Kidney (tissue), 22 donors: ENCODE measurements at places on chromosomes 7 and 10.
A peak's percentile ranks its signal among the peaks of the same experiment; 100 is the strongest.

DNA sequence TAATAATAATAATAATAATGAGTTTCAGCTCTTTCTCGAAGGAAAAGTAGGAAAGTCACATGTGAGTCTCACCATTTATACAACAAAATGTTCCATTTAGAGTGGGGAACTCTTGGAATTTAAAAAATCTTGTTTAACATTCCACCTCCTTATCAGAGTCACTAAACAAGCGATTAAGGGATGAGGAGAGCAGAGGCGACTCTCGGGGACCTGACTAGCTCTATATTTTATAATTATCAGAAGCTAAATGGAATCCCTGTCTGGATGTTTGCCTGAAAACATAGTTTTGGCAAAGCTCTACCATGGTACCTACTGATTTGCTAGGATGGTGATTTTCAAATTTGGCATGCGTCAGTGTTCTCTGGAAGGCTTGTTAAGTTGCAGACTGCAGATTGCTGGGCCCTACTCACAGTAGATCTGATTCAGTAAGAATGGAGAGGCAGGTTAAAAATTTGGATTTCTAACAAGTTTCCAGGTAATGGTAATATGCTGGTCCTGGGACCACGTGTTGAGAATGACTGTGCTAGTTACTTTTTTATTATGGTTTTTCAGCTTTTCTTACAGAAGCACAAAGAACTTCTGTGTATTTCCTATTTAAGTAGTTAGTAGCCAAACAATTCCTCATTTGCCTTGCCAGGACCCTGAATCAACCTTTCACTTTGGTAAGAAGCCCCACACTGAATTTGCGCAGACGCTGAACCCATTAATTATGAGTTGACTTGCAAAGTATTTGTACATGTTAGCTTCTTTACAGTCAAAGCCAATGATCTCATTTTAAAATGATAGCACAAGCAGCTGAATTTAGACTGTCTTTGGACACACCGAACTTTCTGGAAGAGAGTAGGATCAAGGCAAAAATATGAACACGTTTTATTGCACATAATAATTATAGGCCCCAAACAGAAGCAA, 39.5 kb downstream of the CPED1 start:
- peak; percentile 66 for DNase-seq

DNA sequence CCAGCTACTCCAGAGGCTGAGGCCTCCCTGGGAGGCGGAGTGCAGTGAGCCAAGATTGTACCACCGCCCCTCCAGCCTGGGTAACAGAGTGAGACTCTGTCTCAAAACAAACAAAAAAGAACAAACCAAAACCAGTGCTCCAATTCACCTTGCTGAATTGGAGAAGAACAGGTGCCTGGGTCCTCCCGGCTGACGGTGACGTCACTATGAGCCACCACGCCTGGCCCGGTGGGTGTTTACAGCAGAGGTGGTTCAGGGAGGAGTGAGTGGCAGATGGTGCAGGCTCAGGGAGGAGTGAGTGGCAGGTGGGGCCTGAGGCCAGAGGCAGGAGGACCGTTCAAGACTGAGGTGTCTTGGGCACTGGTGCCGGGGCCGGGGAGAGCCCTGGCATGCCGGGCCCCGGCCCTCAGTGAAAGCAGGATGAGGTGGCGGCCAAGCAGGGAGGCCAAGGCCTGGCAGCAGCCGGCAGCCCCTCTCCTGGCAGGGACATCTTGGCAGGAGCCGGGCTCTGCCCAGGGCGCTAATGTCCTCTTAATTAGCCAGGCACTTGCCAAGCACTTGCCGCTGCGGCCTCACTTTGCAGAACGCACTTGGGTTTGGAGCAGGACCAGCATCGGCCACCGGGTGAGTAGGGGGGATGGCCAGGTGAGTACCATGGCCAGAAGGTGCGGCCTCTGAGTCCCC, 162.8 kb upstream of the TNRC18 start:
- DNase-seq = no peak

DNA sequence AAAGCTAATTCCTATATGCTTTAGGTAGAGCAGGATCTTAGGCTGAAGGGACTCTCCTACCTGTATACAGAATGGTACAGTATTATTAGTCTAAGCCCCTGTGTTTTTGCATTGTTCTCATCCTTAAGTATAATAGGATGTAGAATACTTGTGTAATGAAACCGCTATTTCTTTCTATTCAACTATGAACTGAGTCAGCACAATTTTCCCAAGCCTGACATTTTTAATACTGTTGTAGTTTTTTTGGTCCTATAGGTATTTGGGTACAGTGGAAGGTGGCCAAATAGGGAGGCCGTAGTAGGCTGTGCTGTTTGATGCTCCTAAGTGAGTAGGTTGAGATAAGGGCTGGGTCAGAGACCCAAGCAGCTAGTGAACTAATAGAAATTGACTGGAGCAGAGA, 205.1 kb downstream of the MACC1 start:
- DNase-seq = no peak

DNA sequence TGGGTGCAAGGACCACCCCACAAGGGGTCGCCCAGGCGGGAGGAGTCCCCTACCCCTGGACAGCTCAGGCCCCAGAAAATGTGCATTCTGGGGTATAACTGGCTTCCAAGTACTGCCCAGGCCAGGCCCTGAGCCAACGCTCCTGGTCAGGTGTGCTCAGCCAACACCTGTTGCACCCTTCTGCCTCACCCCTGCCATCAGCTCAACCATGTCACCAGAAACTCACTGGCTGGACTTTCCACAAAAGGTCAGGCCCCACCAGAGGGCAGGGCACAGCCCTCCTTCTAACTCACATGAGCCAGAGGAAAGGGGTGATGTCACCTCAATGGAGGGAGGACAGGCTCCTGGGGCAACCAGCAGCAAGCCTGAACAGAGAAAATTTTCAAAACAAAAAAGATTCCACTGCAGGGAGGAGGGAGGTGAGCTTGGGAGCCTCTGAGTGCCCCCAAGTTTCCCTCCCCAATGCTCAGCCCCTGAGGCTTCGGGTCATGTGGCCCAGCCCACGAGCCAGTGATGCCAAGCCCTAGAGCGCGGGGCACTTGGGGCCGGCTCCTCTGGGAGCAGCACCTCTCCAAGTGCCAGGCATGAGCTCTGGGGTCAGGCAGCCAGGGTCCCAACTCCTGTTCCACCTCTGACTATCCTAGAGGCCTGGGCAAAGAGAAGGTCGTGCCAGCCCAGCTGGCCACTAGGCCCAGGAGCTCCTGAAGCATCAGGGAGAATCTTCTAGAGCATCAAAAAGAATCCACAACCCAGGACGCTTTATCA, 2.2 kb downstream of the OGDHL start:
- no peak for DNase-seq

- peak; percentile 78 for DNase-seq
Measured at GRCh38 chr10:34739915-34740314, 75.2 kb downstream of the PARD3 start.

DNA sequence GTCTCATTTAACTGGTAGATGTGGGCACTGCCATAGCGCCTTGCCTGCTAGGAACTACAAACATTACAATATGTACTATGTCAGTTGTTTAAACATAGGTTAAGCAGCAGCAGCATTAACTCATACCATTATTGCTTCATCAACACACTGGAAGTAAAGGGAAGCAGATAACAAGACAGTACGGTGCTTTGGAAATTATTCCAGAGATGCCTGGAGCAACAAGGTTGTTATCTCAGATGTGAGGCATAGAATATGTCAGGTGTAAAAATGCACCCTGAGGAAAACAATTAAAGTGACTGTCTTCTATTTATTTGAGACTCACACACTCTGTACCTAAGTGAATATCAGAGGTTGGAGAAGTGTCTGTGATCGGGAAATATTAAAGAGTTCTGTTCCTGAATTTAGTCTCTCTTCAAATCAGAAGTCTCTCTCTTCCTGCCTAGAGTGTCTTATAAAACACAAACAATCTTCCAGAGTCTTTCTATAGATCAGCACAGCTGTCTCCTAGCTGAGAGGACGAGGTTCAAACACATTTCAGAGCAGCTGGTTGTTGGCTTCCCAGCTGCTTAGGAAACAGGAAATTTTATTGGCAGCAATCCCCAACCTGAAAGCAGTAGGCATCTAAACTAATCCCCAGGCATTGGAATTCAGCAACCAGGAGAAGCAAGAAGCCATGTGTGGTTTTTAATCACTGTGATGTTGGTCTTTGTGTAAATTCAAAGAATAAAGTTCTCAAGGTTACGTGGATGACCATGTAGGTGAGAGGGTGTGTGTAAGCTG, 994.4 kb upstream of the LRRTM3 start:
- DNase-seq = no peak

- DNase-seq = no peak
Measured at GRCh38 chr7:138521837-138522461, 61.9 kb downstream of the TRIM24 start.

DNA sequence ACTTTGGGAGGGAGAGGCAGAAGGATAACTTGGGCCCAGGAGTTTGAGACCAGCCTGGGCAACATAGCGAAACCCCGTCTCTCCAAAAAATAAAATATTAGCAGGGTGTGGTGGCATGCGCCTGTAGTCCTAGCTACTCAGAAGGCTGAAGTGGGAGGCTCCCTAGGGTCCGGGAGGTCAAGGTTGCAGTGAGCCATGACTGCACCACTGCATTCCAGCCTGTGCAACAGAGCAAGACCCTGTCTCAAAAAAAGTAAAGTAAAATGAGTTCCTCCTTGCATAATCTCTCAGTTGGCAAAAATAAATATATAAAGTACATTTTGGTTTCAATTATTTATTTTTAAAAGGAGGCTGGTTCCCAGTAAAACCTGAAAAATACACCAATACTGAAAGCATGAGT, 11.8 kb downstream of the NANOS1 start:
- peak; percentile 63 for DNase-seq

- no peak for DNase-seq
Measured at GRCh38 chr7:129569811-129570215, 41.7 kb upstream of the NRF1 start.

- DNase-seq = no peak
Measured at GRCh38 chr10:125792342-125793300, 17.0 kb upstream of the MMP21 start.

DNA sequence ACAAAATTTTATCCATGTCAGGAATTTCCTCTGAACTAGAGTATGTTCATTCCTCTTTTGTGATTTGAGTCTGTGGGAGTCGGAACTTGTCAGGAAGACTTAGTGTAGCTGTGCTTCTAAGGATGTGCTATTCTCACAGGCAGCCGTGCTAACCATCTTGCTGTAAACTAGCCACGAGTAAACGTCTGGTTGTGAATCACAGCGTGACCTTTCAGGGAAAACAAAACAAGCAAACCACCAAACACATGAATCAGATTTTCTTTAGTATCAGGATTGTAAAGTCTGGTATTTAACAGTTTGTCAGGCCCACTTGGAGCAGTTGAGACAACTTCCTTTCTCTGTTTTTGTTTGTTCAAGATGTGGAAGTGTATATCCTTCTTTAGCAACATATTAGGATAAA, 32.0 kb downstream of the AUTS2 start:
- DNase-seq = peak; percentile 73

DNA sequence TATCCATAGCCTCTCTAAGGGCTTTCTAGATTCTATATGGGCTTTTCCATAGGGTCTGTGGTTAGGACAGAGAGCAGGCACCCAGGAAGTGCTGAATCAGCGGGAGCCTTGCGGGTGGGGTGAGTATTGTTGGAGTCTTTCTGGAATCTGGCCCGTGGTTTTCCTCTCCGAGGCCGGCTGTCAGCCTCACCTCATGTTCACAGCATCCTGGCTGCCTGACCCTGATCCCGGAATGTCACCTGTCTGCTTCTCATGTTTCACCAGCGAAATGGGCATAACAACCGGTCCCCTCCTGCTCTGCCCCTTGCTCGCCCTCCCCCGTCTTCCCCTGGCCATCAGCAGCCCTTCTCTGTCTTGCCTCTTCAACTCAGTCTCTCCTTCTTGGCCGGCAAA, 36.5 kb downstream of the DDIT4 start:
- DNase-seq = no peak

- peak; percentile 33 for DNase-seq
Measured at GRCh38 chr10:133359554-133359971, 1.7 kb upstream of the FUOM start.

DNA sequence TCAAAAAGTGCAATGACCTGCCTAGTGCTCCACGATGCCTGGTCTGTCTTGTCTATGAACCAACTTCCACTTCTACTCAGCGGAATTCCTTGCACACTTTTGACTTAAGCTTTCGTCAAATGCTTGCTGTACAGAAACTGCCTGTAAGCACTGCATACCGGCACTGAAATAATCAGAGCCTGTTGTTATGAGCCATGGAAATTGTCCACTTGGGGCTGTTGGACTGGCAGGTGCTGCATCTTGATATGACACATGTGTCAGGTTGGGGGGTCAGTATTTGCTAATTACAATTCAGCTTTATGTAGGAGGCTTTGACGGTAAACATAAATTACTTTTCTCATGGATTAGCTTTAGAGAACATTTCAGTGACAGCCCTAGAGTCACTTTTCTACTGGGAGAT, 32.0 kb upstream of the KLF6 start:
- no peak for DNase-seq

- peak; percentile 67 for DNase-seq
Measured at GRCh38 chr10:35822316-35822715, 180.2 kb upstream of the FZD8 start.

DNA sequence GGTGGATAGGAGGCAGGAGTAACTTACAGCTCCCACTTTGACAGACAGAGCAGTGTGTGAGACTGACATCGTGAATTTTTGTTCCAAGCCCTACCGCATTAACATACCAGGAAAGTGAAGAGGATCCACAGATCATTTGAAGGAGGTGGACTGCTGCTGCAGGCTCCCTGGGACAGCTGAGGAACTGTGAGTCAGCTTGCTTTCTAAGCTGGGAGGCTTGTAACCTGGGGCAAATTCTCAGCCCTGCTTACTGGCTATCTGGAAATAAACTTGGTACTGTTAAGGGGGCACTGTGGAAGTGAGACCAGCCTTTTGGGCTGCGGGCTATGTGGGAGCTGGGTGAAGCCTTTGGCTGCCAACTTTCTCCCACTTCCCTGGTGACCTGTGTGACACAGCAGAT, 1202.5 kb downstream of the DNAJB9 start:
- no peak for DNase-seq

DNA sequence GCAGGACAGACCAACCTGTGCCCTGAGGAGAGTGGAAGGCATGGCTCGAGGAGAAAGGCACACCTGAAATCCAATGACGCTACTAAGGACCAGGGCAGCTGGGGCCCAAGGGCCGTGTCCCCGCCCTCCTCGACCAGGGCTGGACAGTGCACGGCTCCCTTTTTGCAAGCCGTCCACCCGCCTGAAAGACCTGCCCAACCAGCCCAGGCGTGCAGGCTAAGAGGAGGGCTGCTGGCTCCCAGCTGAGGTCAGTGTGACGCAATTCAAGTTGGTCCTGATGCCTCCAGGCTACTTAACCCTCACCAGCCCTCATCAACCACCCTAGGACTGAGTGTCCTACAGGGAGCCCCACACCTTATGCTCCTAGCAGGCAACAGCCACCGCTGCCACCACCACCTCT, 69.3 kb downstream of the DLG5 start:
- no peak for DNase-seq

DNA sequence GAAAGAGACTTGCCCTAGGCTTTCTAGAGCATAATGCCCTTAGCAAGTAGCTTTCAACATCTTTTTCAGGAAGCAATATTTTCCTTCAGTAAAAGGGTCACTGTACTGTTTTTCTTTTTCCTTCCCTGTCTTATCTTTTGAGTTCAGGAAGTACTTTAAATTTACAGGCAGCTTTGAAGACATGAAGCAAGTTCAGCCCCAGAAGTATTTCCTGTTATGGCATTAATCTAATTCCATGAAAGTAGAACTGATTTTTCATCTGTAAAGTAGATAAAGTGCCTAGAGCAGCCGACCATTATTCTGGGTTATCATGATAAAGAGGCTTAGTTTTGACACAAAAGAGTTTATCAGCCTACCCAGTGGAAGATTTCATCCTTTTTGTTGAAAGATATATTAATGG, 288.2 kb downstream of the ADK start:
- DNase-seq = no peak
